ENCODE measurements at places on chromosomes 6 and 20.

DNA sequence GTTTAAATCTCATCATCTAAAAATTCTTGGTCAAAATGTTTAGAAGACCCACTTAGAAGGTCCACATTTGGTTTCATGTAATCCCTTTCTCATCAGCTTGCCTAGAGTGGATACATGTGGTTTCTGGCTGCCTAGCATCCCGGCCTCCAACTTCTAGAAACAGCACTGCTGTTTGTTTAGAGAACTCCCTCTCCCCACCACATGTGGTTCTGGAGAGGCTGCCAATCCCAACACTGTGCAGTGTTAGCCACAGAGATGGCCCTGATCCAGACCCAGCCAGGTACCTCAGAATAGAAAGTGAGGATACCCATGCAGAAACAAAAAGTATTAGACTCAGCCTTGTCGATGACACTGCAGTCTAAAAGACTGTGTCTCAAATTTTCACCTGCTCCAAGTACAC lies 241.8 kb downstream of the BCKDHB start:
- DNase-seq, result no peak

DNA sequence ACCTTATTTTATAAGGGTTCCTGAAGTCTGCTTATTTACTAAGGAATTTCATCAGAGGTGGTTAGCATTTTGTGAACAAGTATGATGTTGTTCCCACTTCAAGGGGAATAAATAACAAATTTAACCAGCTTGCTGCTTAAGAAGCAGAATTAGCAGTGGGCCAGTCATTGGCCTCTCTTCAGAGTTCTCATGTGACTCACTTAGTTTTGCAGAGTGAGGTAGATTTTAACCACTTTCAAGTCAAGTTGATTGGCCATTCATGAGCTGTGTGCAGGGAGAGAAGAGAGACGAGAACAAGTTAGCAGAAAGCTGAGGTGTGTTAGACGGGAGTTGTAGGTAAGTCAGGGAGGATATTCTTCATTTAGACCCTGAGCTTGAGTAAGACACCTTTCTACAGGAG lies 18.1 kb downstream of the TOP1 start:
- no peak for DNase-seq

DNA sequence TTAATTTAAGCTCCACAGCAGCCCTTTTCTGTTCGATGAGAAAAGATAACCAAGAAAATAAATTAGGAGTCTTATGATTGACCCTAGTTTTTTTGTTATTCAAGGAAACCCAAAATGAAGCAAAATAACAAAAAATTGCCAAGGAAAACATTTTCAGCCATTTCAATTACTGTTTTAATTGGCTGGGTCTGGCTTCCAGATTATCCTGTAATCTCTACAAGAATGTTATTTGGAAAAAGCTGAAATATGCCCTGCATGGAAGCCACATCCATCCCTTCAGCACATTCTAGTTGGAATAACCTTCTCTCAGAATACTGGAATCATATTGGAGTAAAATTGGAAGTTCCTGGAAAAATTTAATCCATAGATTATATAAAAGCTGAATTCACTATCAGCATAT lies 191.1 kb upstream of the CCN2 start:
- DNase-seq, result no peak

DNA sequence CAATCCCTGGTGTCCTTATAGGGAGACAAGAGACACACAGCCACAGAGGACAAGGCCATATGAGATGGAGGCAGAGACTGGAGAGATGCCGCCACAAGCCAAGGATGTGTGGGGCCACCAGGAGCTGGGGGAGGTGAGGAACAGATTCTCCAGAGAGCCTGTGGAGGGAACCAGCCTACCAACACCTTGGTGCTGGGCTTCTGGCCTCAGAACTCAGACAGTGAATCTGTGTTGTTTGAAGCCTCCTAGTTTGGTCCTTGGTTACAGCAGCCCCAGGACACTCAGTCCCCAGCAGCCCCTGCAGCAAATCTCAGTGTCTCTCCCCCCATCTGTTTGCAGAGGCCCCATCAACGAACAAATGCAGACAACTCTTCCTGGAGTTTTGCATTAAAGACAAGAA lies 73.2 kb upstream of the BHLHE23 start:
- no peak for DNase-seq

DNA sequence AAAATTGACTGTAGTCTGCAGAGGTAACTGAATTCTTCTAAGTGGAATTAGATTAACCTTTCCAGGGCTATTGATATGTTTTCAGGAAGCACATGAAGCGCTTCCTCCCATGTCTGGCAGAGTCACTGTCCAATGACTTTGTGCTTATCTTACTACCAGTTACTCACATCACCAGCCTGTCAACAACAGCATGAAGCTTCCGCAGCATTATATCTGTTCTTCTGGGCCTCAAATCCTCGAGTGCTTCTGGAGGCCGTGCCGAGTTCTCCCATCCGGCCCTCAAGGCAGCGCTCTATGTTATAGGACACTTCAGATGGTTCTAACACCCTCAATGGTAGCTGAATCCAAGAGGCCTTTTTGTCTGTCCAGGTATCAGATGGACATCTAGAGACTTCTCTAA lies 33.2 kb downstream of the PSMG4 start:
- no peak for DNase-seq

DNA sequence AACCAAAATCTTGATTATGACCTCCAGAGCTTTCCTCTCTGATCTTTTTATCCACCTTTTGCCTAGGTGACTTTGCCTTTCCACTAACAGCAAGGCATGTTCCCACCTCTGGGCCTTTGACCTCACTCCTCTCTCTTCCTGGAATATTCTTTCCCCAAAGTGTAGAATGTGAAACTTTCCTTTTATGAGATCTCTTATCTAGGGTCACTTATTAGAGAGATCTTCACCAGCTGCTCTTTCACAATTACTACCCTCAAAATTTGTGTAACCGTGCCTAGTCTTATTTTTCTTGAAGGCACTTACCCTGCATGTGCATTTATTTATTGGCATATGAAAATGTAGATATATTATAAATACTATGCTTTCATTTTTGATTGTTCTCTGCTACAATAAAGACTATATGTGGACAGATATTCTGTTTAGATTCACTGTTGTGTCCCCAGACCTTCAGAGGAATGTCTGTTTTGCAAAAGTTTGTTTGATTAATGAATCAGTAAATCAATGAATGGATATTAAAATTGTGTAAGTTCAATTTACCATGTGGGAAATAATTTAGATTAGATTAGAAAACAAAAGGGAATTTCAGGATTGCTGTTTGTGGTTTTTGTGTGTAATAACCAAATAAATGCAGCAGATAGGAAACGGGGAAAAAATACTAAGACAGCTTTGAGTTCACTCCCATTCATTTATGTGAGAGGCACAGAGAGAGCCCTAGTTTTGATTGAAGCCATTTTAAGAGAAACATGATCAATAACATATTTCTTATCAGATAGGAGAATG lies 207.0 kb downstream of the ADGB start:
- no peak for DNase-seq
